ENCODE measurements at places on chromosomes 12 and 14. TPM values are rescaled to one million over a fixed set of nuclear protein-coding genes. Genes with fewer than 3 reads are reported as not detected.

MMP14 gene
- 603 TPM for total RNA-seq

KRT75 gene
- not detected for total RNA-seq

C12orf60 gene
- 1.1 TPM for total RNA-seq

CSAD gene
- total RNA-seq = 21.1 TPM

POP5 gene
- 25.7 TPM for total RNA-seq

RNF212B gene
- not detected for total RNA-seq

GRCh38 chr12:727321-727720 lies 25.1 kb upstream of the WNK1 start:
- H3K36me3 ChIP-seq = no peaks in the 10 kb centered on the region
- no peaks in the 10 kb centered on the region for H3K4me1 ChIP-seq
- DNase-seq = no peak
- H3K27ac ChIP-seq = no peak overlapping the region

DNA sequence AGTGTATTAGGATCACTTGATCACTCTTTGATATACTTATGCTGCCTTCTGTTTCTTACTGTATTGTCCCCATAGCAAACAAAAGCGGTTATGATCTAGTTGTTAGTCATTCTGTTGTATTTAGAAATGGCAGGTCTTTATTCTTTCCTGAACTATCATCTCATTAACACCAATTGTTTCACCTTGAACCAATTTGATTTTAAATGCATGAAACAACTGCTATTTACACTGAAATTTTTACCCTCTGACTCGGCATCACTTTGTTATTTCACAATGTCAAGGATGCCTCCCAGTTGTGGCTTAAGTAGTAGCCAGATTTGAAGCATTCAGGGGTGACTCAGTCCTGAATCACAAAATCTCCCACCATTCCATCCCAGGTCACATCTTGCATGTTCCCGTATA lies 303.5 kb downstream of the EGLN3 start:
- H3K4me1 ChIP-seq = peaks cover 30% of the 10 kb centered on the region
- no peaks in the 10 kb centered on the region for H3K27me3 ChIP-seq
- peak; percentile 85 for DNase-seq
- no peaks in the 10 kb centered on the region for H3K36me3 ChIP-seq
- H3K27ac ChIP-seq = peak overlapping the region; percentile 90

- H3K4me1 ChIP-seq = no peaks in the 10 kb centered on the region
- H3K4me3 ChIP-seq = no peak overlapping the region
- peaks cover 22% of the 10 kb centered on the region for H3K36me3 ChIP-seq
- no peaks in the 10 kb centered on the region for H3K27me3 ChIP-seq
- no peak for DNase-seq
- no peak overlapping the region for H3K27ac ChIP-seq
These were observed 12.2 kb downstream of the GPR84 start for GRCh38 chr12:54352022-54352531.

DNA sequence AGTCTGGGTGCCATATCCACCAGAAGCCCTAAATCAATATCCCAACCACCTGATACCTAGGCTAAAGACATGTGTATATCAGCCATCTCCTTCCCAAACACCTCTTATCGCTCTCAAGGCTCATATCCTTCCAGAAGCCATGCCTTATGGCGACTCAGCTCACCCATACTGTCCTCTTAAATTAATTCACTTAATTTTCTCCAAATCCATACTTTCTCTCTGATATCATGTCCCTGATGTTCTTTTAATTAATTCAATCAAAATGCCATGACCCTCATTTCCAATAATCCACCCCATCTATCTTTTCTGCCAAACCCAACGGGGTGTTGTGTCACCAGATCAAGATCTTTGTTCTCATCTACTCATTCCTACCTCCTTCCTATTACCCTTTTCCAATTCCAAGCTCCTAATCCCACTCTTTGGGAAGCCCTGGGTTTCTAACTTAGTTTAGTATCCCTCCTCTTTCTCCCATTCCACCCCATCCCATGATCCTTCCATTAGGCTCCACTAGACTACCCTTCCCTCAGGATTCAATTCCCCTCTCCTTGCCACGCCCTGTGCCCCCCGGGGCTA lies 723 bp downstream of the ATF7 start:
- no peak for DNase-seq
- no peaks in the 10 kb centered on the region for H3K27me3 ChIP-seq
- peak overlapping the region; percentile 87 for H3K4me3 ChIP-seq
- H3K27ac ChIP-seq = peak overlapping the region; percentile 86

DNA sequence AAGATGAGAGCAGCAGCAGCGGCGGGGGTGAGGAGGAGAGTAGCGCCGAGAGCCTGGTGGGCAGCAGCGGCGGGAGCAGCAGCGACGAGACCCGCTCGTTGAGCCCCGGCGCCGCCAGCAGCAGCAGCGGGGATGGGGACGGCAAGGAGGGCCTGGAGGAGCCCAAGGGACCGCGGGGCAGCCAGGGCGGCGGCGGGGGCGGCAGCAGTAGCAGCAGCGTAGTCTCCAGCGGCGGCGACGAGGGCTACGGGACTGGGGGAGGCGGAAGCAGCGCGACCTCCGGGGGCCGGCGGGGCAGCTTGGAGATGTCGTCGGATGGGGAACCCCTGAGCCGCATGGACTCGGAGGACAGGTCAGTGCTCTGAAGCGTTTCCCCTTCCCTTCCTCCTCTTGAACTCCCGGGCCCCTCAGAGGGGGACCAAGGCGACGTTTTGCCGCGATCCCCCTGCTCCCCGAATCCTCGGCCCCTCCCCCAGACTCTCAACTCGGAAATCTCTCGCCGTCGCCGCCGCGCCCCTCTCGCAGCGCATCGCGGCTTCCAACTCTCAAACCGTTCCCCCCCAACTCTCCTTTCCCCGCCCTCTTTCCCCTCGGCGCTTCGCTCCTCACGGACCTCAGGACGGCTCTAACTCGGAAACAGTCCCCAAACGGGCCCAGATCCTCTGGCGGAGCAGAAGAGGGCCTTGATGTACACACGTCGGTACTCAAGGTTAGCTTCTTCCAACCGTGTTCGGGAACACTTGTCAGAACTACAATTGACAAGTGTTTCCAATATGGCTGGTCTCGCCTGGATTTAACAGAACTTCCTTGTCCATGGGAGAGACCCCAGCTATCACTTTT lies 947 bp downstream of the AEBP2 start:
- DNase-seq = peak; percentile 69
- no peaks in the 10 kb centered on the region for H3K36me3 ChIP-seq
- H3K27ac ChIP-seq = peak overlapping the region; percentile 74
- H3K27me3 ChIP-seq = no peaks in the 10 kb centered on the region
- peak overlapping the region; percentile 97 for H3K4me3 ChIP-seq

- H3K27me3 ChIP-seq = peaks cover 88% of the 10 kb centered on the region
- no peak within 1 kb of the TSS for H3K27ac ChIP-seq
- H3K4me3 ChIP-seq = peak within 1 kb of the TSS; percentile 30
- peaks cover 9% of the 10 kb centered on the region for H3K4me1 ChIP-seq
These were observed at the start of the genes FOXA1 and TTC6 for GRCh38 chr14:37594971-37595808. Gene FOXA1, minus strand, starts transcription at chr14:37595249. Its CDS starts 277 bp downstream, at chr14:37594972. Gene TTC6, plus strand, starts transcription at chr14:37595629. Its CDS starts 26,436 bp downstream, at chr14:37622065.

DNA sequence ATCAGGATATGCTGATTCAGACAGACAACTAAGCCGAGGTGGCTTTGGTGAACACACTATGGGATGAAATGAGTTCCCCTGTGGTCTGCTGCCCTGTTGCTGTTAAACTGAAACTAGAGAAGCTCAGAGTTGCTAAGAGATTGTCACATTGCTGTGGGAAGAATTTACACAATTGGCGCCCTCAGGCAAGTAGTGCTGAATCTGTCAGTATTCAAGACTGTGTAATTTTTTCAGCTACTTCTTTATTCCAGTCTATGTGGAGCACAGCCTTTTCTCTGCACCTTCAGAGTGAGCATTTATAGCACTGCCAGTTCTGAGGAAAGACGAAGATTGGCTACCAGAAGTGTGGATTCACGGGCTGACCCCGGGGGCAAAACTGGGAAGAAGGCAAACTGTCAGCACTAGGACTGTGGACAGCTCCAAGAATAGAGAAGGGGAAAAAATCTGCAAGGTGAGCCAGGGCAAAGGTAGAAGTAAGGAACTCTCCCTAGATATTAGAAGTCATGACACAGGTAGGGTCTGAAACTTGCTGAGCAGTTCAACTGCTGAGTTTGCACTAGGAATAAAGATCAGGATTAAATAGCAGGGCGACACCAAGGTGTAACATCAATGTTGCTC lies 218.8 kb upstream of the TMPO start:
- no peaks in the 10 kb centered on the region for H3K36me3 ChIP-seq
- no peaks in the 10 kb centered on the region for H3K4me1 ChIP-seq
- H3K27ac ChIP-seq = no peak overlapping the region

- H3K4me1 ChIP-seq = no peaks in the 10 kb centered on the region
- peak; percentile 35 for DNase-seq
- H3K36me3 ChIP-seq = no peaks in the 10 kb centered on the region
- H3K4me3 ChIP-seq = no peak overlapping the region
- H3K27ac ChIP-seq = no peak overlapping the region
These were observed 44.8 kb downstream of the SLC17A8 start for GRCh38 chr12:100401660-100402059.

DNA sequence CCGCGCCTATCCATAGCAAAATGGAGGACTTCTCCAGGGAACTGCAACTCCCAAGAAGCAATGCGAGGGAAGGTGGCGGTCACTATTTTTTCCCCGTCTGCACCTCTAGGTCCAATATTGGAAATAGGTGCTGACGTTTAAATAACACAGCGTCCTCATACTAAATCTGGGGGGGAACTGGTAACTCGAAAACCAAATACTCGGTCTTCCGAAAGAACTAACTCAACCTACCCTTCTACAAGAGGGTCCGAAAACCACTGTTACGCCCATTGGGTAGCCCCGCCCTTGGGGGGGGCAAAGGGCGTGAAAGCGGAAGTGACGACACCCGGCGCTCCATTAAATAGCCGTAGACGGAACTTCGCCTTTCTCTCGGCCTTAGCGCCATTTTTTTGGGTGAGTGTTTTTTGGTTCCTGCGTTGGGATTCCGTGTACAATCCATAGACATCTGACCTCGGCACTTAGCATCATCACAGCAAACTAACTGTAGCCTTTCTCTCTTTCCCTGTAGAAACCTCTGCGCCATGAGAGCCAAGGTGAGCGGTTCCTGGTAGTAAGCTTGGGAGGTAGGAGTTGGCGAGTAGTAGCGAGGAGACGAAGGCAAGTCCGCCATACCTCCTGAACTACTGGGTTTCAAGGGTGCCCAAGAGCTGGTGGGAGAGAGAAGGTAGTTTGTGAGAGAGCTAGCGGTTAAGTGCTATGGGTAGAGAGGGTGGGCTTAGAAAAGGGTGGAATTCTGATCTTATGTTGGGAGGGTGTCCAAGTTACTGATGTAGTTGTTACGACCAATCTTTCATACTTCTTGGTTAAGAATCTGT lies at the start of gene RPL41:
Gene RPL41 (plus strand): TSS at position 367 of the 815 bp plus-strand sequence.
- peak; percentile 96 for DNase-seq
- peak within 1 kb of the TSS; percentile 86 for H3K27ac ChIP-seq
- H3K4me3 ChIP-seq = peak within 1 kb of the TSS; percentile 98
- H3K36me3 ChIP-seq = peaks cover 14% of the 10 kb centered on the region

- no peaks in the 10 kb centered on the region for H3K27me3 ChIP-seq
- no peak for DNase-seq
- no peak overlapping the region for H3K4me3 ChIP-seq
- no peaks in the 10 kb centered on the region for H3K36me3 ChIP-seq
These were observed 15.6 kb upstream of the CACNA2D4 start for GRCh38 chr12:1934068-1934467.

DNA sequence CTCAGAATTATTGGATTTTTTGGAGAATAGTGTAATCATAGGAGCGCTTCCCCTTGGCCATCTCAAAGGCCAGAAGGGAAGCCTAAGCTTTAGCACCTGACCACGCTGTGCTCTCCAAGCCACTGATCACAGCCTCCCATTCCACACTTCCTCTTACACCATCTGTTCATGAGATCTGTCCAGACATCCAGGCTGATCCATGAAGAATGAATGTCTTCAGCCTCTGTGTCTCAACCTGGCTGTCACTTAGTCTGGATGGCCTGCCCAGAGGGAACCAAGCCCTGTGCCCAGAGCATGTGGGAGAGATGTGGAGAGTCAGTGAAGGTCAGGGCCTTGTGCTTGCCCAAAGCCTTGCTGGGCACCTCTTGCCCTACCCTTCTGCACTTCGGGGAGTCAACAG lies 40.5 kb downstream of the TSPAN11 start:
- H3K4me1 ChIP-seq = no peaks in the 10 kb centered on the region
- H3K4me3 ChIP-seq = no peak overlapping the region
- DNase-seq = no peak
- H3K27ac ChIP-seq = no peak overlapping the region
- no peaks in the 10 kb centered on the region for H3K36me3 ChIP-seq

GRCh38 chr12:111557271-111558106 lies 41.6 kb downstream of the ATXN2 start:
- peak overlapping the region; percentile 8 for H3K27ac ChIP-seq
- H3K4me1 ChIP-seq = peaks cover 4% of the 10 kb centered on the region
- no peaks in the 10 kb centered on the region for H3K27me3 ChIP-seq
- no peak overlapping the region for H3K4me3 ChIP-seq
- peaks cover 3% of the 10 kb centered on the region for H3K36me3 ChIP-seq

DNA sequence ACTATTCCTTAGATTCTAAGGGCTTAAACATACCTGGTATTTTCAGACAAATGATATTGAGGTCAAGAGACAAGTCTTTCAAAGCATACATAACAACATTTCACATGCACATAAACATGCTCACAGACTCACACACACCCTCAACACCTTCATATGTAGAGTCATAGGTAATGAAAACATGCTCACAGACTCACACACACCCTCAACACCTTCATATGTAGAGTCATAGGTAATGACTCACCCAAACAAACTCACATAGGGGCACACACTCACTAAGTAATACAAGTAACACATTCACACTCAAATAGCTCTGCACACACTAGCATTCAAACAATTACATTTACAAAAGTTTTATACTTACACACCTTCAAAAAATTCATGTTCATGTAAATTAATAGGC lies 975.5 kb downstream of the TMEM121 start:
- no peaks in the 10 kb centered on the region for H3K36me3 ChIP-seq
- no peaks in the 10 kb centered on the region for H3K4me1 ChIP-seq
- no peak overlapping the region for H3K27ac ChIP-seq
- no peaks in the 10 kb centered on the region for H3K27me3 ChIP-seq
- H3K4me3 ChIP-seq = no peak overlapping the region

GRCh38 chr14:89592961-89593360 lies 175.9 kb upstream of the FOXN3 start:
- H3K4me1 ChIP-seq = no peaks in the 10 kb centered on the region
- H3K27ac ChIP-seq = no peak overlapping the region
- no peak overlapping the region for H3K4me3 ChIP-seq

- no peak for DNase-seq
- no peak overlapping the region for H3K4me3 ChIP-seq
- H3K27me3 ChIP-seq = no peaks in the 10 kb centered on the region
- H3K36me3 ChIP-seq = no peaks in the 10 kb centered on the region
- no peaks in the 10 kb centered on the region for H3K4me1 ChIP-seq
These were observed 289.8 kb upstream of the PWP1 start for GRCh38 chr12:107395817-107396216.

DNA sequence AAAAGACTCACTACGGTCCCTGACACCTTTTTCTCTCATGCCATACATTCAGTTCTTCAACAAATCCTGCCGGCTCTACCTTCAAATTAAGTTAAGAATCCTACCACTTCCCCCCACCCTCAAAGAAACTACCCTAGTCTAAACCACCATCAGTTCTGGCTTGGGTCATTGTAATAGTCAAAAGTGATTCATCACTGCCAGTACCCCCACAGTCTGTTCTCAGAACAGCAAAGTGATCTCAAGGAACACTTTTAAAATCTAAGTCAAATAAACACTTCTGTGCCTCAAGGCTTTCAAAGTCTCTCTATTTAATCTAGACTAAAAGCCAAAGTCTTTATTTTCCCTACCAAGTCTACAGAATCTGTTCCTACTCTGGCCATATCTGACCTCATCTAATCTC lies 12.0 kb upstream of the FAM234B start:
- no peaks in the 10 kb centered on the region for H3K36me3 ChIP-seq
- H3K27ac ChIP-seq = no peak overlapping the region
- no peak overlapping the region for H3K4me3 ChIP-seq
- no peak for DNase-seq
